ENCODE measurements at places on chromosomes 12 and 14.

DNA sequence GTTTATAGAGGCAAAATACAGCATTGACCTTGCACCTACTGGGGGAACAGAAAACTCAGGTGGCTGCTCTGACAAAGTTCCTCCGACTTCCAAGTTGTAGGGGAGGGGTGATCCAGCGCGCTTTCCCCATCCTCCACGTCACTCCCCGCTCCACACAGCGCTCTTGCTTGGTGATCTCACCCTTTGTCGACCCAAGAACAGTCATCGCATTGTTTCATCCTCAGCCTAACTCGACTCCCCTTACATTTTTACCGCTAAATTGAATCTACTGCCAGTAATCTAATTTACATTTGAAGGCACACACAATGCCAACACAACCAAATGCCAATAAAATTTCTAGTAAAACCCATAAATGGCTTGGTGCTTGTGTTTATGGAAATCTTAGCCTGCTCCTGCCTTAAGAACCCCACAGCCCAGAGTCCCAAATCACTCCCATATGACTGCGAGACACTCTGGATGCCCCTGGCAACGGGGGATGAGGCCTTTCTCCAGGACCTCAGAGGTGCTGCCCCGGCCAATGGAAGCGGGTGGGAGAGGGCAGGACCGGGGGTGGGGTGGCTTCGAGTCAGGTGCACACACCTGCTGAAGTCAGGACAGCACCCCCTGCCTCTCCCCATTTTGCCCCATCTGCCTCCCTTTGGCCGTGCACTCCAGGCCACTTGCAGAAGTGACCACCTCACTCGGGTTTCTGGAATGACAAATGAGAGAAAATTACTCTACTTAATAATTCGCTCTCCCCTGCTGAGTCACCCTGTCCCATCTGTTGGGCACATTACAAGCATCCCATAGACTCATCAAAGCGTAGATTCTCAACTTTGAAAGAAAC is 98.2 kb upstream of the GSC start:
- no peak for DNase-seq

GRCh38 chr12:2013527-2014223 is 9.4 kb upstream of the DCP1B start:
- DNase-seq: no peak

DNA sequence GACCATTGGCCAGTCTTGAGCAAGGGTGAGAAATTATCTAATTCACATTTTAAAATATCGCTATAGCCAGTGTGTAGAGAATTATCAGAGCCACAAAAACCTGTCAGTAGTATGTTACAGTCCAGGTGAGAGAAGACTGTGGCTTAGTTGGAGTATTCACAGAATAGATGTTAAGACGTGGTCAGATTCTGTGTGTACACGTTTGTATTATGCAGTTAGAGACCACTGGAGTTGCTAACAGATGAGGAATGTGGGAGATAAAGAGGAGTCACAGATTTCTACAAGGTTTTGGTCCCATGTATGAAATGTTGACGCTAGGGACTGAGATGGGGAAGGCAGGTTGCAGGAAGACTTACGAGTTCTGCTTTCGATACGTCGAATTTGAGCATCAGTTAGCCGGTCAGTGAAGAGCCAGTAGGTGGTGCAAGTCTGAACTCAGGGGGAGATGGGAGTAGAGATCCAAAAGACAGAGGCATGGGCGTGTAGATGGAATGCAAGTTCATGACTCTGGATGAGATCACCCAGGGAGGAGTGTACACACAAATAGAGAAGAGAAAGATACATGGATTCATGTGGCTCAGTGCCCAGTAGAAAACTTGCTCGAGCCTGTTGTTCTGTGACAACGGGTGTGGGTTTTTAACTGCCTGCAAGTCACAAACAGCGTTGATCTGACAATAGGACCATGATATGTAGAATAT is 114.8 kb upstream of the FLRT2 start:
- DNase-seq: no peak

DNA sequence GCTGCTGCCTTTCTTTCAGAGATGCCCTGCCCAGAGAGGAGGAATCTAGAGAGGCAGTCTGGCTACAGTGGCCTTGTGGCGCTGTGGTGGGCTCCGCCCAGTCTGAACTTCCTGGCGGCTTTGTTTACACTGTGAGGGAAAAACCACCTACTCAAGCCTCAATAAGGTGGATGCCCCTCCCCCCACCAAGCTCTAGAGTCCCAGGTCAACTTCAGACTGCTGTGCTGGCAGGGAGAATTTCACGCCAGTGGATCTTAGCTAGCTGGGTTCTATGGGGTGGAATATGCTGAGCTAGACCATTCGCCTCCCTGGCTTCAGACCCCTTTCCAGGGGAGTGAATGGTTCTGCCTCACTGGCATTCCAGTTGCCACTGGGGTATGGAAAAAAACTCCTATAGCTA is 25.6 kb downstream of the SPATA7 start:
- DNase-seq: no peak

DNA sequence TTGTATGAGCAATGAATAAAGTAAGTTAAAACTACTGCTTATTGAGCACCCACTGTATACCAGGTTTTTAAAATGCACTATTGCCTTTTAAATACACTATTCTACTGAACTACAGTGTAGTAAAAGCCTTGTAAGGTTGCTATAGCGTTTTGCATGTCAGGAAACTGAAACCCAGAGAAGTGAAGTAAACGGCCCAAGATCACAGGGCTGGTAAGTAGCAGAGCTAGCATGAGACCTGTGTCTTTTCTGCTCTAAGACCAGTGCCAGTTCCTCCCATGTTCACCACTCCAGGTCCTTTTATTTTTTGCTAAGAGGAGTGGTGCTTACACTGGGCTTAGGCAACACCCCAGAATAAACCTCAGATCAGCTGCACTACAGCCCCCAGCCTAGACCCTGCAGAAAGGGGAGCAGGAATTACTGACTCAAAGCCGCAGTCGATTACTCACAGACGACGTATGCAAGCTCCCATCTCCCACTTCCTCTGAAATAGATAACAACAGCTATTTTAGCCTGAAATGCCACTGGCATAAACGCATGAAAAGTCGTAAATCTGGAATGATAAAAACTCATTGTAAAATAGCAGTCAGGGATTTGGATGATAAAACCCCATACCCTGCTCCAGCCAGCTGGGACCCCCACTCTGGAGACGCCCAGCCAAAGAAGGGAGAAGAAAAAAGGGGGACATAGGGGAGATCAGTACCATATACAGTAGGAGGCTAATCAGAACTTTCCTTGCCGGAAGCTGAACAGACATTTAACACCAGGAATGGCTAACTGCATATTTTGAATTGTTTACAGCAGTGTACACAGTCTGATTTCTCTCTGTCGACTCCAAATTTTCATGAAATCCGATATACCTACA is 108.3 kb downstream of the NUAK1 start:
- no peak for DNase-seq

DNA sequence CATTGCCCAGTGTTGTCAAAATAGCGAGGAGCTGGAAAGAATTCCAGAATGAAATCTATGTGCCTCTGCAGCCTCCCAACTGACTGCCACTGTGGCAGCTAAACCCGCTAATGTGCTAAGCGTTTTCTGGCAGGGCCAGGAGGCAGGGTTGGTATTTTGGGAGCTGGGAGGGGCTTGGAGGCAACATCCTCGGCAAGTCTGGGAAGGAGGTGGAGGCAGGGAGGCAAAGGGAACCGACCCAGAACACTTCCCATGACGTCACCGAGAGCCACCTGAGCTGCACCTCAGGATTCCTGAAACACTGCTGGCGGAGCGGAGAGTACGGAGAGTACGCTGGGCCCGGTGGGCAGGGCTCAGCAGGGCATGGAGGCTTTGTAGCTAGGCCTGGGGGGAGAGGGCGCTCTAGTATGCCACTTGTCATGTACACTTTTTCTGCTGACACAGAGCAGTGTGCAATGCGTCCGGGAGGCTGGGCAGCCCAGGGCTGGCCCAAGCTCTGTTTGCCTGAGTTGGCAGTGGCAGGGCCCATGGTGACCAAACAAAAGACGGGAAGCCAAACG is 81.5 kb downstream of the DPF3 start:
- DNase-seq: no peak

- DNase-seq: no peak
Observed at GRCh38 chr12:130713581-130713991, 2.5 kb downstream of the RIMBP2 start.

GRCh38 chr14:55921511-55921910 is 196.7 kb upstream of the PELI2 start:
- no peak for DNase-seq

- DNase-seq: no peak
Observed at GRCh38 chr14:104979758-104980610, 1.8 kb upstream of the AHNAK2 start.

DNA sequence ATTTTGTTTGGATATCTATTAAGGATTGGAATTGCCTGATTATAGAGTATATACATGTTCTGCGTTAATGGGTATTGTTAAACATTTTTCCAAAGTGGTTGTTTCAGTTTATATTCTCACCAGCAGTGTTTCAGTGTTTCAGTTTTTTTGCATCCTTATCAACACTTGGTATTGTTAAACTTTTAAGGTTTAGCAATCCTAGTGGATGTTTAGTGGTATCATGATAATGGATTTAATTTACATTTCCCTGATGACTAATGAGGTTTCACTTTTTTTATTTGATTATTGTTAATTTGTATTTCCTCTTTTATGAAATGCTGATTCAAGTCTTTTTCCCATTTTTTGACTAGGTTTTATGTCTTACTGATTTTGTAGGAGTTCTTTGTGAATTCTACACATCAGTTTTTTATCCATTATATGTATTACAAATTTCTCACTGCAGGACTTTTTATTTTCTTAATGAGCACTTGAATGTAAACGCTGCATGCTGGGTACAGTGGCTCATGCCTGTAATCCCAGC is 23.7 kb downstream of the YLPM1 start:
- no peak for DNase-seq

- no peak for DNase-seq
Observed at GRCh38 chr14:33490555-33490954, 460.3 kb downstream of the EGLN3 start.

GRCh38 chr14:58280954-58281787 is 17.2 kb upstream of the ARID4A start:
- peak; percentile 39 for DNase-seq

GRCh38 chr12:50453872-50454271 is 50.9 kb upstream of the DIP2B start:
- DNase-seq: no peak

DNA sequence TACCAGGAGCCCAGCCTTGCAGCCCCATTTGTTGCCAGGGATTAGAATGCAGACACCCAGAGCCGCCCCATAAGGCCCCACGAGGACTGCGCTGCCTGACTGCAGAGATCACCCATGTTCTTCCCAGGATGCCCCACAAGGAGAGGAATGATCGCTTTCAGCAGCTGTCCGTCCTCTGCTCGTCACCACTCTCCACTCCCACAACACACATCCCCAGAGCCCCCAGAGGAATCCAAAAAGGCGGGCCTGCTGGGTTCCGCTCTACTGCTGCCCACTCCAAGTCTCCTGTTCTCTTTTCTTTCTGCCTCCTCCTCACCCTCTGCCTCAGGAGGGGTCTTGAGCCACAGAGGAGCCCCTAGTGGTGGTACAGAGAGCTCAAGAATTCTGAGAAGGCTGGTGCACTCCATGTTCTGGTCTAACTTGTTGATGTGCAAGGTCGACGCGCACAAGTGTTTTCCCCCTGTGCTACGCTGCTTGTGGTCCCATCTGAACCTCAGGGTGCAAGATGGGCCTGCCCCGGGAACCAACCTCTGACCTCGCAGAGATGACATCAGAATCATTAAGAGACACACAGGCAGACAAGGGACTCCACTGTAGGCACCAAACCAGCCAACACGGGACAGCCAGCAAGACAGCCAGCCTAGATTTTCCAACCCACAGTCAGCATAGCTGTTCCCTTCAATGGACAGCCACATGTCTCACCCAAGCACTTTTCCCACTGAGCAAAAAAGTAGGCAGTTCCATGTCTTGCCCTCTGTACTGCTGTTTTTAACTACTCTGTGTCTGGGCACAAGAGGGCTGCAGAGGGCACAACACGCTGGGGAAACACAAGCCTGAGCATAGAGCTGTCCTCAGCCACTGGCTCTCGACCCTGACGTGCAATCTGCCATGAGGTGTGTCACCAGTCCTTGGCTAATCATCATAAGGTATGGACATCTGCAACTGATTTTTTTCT is 29.9 kb downstream of the PXN start:
- DNase-seq: peak; percentile 29

GRCh38 chr12:68267892-68268396 is 14.5 kb upstream of the IL22 start:
- DNase-seq: peak; percentile 33

DNA sequence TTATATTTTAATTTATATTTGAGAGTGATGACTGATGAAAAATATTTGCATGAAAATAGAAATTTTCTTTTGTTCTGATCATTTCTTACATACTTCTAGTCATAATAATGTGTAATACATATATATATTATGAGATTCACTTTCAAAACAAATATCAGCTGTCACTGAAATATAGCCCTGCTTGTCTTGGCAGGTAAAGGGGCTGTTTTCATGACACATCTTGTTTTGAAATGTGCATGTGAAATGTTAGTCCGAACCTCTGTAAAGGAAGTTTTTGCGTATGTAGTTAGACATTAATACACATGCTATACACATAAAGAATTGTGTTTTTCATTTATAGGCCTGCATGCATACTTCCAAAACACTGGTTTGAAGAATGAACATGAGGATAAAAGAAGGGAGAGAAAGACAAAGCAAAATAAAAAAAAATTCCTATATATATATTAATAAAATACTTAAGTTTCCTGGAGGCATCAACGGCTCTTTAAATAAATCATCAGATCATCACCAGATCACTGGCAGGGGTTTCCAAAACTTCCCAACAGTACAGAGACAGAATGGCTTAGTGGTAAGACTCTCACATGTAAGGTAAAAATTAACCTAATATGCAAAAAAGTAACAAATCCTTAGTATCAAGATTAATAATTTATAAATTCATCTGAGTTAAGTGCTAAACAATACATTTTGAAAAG is 60.1 kb downstream of the SEL1L start:
- DNase-seq: no peak

DNA sequence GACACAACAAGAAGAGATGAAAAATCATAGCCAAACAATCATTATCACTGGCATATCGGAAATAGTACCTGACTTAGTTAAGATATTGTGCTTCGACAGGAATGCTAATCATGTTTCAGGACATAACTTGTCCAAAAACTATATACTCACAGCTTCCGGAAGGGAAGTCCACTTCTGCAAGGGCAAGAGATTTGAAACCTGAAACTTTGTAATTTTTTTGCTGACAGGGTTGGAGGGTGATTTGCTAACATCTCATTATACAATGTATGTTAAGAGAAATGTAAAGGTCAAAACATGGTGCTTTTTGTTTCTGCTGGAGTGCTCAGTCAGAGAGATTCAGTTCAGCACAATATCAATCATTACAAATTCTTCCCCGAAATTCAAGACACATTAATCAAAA is 200.3 kb downstream of the CNTN1 start:
- no peak for DNase-seq

- DNase-seq: no peak
Observed at GRCh38 chr14:37172024-37172869, at the start of gene SLC25A21. SLC25A21 (minus strand) TSS chr14:37172606.
